Suppressor macrophage (primary cell): ENCODE measurements at places on chromosomes 3 and 15.

DNA sequence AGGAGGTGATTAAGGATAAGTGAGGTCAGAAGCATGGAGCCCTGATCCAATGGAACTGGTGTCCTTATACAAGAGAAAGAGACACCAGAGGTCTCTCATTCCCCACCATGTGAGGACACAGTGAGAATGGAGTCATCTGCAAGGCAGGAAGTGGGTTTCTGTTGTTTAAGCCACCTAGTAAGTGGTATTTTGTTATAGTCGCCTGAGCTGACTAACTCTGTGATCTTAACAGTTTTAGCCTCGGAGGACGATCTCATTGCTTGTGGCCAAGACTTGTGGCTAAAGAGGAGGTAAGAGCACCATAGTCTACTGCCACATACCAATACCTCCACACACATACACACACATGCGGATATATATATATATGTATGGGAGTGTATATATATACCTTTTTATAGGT is 73.8 kb downstream of the MCTP2 start:
- no peak for DNase-seq

DNA sequence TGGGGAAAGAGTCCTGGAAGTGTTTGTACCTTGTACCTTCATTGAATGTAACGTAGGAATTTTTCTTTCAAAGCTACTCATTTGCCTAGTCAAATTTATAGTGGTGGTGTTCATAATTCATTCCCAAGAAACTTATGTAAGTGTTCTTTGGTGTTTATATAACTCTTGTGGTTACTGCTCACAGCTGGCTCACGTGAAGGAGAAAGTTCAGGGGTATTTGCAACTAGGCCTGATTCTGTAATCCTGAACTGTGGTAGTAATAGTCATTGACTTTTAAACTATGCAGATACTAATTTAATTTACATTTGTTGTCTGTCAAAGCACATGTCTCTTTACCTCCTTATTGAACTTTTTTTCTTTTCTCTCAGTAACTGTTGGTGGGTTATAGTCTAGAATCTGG is 50.5 kb upstream of the TEX264 start:
- no peak for DNase-seq

GRCh38 chr3:4139462-4140140 is 163.6 kb upstream of the SETMAR start:
- no peak for DNase-seq

GRCh38 chr3:157059661-157060060 is 100.3 kb downstream of the CCNL1 start:
- DNase-seq: no peak

- peak; percentile 81 for DNase-seq
Observed at GRCh38 chr3:184805351-184806038, 6.5 kb upstream of the VPS8 start.

DNA sequence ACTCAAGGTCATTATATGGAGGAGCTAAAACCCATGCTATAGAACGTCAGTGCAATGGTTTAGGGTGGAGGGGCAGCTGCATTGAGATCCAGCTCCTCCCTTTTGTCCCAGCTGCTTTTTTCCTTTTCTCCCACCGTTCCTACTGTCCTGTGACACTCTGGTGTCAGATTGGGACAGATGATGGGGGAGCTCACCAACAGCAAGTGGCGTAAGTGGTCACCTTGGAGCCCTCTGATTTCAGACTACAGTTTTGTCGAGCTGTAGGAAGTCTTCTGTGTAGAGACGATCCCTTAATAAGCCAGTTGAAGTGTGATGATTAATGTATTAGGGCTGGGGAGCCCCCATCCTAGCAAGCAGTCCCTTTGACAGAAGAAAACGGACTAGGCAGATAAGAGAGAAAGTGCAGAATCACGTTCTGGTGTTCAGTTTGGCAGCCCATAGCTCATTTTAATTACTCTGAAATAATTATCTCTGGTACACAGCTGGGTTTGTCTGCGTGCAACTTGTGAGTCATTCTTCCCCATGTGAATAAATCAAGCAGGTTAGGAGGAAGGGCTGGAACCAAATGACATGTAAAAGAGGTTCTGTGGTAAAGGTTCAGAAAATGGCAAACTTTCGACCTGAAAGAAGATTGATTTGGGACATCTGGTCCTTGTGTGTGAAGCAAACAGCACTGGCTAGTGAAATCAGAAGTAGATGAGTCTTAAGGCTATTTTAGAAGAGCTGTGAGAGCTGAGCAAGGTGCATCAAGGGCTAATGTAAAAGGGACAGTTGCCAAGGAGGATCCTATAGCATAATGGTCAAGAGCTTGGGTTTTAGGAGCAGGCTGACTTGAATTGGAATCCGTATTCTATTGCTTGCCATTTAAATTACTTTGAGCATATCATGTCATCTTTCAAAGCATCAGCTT is 241.4 kb downstream of the EDEM1 start:
- DNase-seq: peak; percentile 31

DNA sequence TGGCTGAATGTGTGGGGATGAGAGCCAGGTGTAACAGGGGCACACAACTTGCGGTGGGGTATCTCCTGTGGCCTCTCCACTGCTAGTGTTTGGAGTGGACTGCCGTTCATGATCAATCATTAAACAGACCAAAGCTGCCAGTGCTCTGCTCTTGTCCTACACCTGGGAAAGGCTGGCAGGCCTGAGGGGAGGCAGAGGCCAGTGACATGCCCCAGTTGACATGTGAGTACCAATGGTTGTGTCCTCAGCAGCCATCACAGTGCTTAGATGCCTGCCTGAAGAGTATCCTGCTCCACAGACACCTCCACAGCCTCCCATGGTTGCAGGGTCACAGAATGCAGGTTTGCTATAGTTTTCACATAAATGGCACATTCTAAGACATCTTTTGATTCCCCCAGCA is 348.4 kb downstream of the EPHB1 start:
- no peak for DNase-seq
